ENCODE measurements at places on chromosomes 6 and 20. TPM values are rescaled to one million over a fixed set of nuclear protein-coding genes. Genes with fewer than 3 reads are reported as not detected.

GRCh38 chr6:127891731-127892326, 9.0 kb downstream of the THEMIS start:
- DNase-seq, result no peak

DNA sequence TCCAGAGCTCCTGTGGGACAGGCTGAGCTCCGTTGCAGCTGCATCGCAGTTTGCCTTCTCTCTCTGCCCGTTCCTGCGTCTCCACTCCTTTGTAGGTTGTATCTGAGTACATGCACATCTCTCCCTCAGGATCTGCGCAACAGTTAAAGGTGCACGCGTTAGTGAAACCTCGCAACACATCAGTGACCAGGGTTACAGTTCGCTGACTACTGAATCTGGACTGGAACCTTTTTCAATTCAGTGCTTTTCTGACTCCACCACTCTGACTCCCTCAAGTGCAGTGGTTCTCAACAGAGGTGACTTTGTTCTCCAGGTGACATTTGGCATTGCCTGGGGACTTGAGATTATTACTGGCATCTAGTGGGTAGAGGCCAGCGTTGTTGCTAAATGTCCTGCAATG, 44.0 kb downstream of the UST start:
- no peak for DNase-seq

GRCh38 chr6:9408402-9409117, 973.2 kb upstream of the SLC35B3 start:
- DNase-seq, result no peak

DNA sequence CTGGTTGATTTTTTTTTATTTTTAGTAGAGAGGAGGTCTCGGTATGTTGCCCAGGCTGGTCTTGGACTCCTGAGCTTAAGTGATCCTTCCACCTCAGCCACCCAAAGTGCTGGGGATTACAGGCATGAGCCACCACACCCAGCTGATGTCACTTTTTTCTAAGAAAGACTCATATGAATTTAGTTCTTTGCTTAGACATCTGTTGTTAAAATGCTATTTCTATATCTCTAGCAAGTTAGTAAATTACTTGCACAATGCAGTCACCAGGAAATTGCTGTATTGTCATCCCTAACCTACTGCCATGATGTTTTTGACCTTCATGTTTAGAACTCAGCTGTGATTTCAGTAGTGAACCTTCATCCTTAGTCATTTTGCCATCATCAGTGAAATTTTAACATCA, 5.7 kb downstream of the KDM1B start:
- no peak for DNase-seq

- no peak for DNase-seq
Measured at GRCh38 chr20:462199-462991, at the start of gene TBC1D20. TSS of gene TBC1D20 (minus strand) at chr20:462533. CDS start at chr20:462405, 128 bp downstream.

DNA sequence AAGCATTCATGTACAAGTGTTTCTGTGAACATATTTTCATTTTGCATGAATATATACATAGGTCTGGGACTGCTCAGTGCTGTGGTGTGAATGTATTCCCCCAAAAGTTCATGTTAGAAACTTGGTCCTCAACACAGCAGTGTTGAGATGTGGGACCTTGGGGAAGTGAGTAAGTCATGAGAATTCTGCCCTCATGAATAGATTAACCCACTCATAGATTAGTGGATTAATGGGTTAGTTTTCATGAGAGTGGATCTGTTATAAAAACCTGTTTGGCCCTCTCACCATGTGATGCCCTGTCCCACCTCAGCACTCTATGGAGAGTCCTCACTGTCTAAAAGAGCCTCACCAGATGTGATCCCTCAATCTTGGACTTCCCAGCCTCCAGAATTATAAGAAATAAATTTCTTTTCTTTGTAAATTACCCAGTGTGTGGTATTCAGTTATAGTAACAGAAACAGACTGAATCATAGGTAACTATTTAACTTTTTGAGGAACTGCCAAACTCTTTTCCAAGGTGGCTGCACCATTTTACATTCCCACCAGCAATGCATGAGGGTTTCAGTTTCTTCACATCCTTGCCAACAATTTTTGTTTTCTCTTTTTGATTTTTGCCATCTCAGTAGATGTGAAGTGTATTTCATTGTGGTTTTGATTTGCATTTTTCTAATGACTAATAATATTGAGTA, 45.3 kb downstream of the QRSL1 start:
- DNase-seq, result no peak

GRCh38 chr6:1322156-1322555, 10.3 kb downstream of the FOXQ1 start:
- DNase-seq, result no peak

DNA sequence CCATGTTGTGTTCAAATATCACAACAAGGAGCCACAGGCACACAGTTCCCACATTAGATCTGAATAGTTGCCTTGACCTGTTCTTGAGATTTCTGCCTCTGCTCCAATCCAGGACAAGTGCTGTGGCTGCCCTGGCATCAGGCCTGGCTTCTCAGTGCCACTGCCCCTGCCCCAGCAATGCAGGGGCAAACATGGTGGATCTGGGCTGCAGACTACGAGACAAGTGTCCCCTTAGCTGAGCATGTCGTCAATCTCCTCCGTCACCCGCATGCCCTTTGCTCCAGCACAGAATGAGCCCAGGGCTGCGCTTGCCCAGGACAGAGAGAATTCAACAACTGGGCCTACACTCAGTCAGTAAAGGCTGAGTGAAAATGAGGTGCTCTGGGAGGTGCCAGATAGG, 201.6 kb downstream of the SYNDIG1 start:
- DNase-seq, result no peak

C6orf163 gene
- 1.6 TPM for total RNA-seq

OR2J3 gene
- not detected for total RNA-seq

OSER1 gene
- 27.0 TPM for total RNA-seq

ANKRD66 gene
- not detected for total RNA-seq

APCDD1L gene
- 0.44 TPM for total RNA-seq
